Jurkat, Clone E6-1 (cell line): ENCODE measurements at places on chromosomes 5 and 9.
A peak's percentile ranks its signal among the peaks of the same experiment; 100 is the strongest.

DNA sequence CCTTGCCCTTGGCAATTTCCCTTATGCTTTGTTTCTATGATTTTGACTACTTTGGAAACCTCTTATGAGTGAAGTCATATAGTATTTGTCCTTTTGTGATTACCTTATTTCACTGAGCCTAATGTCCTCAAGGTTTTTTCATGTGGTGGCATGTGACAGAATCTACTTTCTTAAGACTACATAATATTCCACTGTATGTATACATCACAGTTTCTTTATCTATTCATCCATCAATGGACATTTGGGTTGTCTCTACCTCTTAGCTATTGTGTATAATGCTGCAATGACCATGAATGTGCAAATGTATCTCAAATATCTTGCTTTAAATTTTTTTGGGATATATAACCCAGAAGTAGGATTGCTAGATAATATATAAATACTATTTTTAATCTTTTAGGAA is 96.4 kb upstream of the ALDH1A1 start:
- no peak for DNase-seq

- DNase-seq: no peak
Observed at GRCh38 chr5:6376974-6377520, 1.3 kb downstream of the MED10 start.

- DNase-seq: no peak
Observed at GRCh38 chr5:102843997-102844396, 88.9 kb downstream of the PAM start.

DNA sequence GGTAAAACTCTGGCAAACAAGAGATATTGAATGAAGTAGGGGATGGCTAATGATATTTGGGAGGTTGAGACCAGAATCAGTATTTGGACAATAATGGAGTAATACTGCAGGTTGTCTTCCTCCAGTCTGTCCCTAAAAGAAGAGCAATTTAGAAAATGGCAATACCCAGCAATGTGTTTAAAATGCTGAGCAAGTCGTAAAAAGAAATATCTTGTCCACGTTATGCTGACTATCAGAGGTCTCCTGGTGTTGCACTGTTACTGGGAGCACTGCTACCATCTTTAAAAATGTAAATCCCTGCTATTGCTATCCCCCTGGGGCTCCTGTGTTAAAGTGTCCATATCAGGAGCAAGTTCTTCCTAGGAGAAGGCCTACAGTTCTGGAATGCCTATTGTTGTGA is 10.4 kb downstream of the CYSTM1 start:
- DNase-seq: no peak

- DNase-seq: no peak
Observed at GRCh38 chr9:6014670-6015270, 654 bp downstream of the RANBP6 start.

DNA sequence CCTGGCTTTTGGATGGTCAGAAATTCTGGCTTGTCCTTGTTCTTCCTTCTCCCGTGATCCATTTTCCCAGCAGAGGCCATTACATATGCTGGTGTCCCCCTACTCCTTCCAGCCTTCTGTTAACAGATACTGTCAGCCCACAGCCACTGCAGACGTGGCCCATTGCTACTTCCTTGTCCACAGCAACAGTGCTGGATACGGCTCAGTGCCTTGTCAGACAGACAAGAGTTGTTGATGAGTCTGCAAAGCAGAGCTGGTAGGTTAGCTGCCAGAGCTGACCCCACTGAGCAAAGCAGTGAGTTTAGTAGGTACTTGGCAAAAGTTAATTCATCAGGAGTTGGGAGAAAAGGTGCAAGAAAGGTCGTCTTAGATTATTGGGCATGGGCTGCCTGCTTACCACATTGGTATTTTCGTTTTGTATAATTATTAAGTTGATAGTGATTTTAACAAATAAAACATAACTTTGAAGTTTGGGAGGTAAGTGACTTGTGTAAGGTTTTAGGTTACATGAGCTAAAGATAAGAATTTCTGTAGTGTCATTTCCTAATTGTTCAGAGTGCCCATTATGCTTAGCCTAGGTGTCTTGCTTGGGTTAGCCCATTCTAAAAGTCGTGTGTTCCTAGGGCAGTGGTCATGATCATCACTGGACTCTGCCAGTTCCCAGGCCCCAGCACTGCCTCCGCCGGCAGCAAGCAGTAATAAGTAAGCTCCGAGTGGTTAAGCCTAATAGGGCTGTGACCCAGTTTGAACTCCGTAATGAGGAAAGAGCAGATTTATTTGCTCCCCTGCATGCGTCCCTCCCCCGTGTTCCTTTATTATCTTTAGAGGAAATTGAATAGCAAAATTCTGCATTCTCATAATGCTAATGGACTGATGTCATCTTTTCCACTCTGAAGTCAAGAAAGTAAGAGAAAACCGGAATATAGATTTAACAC is 292.0 kb downstream of the FANCC start:
- DNase-seq: no peak

GRCh38 chr5:52989025-52989780 is at the start of gene ITGA2:
TSS of gene ITGA2 (plus strand) at chr5:52989352. CDS start at chr5:52989469, 117 bp downstream.
- DNase-seq: no peak

GRCh38 chr9:112384690-112385089 is 4.8 kb downstream of the HSDL2 start:
- no peak for DNase-seq

GRCh38 chr9:27618066-27618465 is 44.8 kb upstream of the C9orf72 start:
- DNase-seq: no peak

GRCh38 chr5:156497804-156498208 is 170.8 kb downstream of the SGCD start:
- DNase-seq: no peak

GRCh38 chr9:107703651-107704050 is 214.1 kb upstream of the KLF4 start:
- DNase-seq: no peak

DNA sequence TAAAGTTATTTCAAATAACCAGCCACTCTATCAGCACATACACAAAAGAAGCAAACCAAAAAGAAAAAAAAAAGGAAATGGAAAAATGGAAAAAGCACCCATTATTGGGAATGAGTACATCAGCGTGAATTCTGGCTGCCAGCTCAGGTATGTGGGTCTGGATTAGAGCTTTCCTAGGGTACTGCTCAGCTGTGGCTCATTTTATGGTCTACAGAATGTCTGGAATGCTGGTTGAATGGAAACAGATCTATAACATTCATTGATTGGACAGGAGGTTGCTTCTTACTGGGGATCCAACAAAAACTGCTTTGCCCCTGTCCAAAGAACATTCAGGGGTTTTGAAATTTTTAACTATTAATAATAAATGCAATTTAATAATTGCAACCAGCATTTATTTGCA is 3.9 kb upstream of the CAST start:
- DNase-seq: no peak

DNA sequence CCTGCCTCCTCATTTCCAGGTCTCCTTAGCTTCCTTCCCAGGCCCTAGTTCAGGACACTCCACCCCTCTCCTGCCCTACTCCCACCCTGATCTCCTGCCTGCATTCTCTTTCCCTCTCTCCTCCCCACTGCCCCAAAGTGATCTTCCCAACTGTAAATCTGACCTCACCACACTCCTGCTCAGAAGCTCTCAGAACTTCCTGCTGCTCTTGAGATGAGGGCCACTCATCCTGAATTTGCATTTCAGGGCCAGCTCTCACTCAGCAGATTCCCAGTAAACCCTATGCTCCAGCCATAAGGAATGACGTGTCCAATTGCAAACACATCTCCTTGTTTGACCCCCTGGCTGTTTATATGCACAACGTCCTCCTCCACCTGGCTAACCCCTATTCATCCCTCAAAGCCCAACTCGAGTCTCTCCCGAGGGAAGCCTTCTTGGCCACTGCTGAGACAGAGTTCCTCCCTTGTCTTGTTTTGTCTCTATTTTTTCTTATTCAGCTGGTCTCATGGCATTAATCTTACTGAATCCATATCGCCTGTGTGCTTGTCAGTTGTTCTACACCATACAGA is 95.0 kb downstream of the NSG2 start:
- no peak for DNase-seq

GRCh38 chr5:135129307-135129706 is 95.3 kb upstream of the PITX1 start:
- peak; percentile 34 for DNase-seq

DNA sequence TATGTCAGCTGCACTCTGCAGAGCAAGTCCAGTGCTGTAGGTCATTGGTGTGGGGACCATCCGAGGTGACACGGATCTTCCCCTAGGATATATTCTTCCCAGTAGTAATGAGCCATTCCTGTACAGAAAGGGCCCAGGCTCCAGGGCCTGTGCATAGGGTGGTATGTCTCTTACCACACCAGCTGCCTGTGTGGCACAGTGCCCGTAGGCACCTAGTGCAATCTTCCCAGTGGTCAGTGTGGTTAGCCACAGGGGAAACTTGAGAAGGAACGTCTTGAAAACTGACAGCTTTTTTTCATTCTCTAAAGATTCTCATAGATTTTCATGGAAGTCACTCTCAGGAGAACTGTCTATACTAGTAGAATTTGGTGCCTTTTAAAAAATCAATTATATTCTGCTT is 39.8 kb downstream of the CYSTM1 start:
- peak; percentile 73 for DNase-seq

DNA sequence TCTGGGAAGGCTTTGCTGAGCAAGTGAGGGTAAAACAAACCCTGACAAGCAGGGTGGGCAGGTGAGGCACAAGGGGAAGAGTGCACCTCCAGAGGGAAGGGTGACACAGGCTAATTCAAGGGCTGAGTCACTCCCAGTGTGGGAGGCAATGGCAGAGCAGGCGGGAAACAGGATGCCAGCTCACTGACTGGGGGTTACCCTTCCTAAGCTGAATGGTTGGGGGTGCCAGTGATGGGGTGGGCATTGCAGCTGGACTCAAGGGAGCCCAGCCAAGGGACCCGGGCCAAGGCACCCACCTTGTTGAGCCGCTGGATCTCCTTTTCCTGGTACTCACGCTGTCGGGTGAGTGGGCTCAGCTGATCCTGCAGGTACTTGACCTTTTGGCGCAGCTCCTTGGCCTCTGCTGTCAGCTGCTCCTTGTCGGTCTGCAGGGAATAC is 18.4 kb downstream of the GPX3 start:
- no peak for DNase-seq

DNA sequence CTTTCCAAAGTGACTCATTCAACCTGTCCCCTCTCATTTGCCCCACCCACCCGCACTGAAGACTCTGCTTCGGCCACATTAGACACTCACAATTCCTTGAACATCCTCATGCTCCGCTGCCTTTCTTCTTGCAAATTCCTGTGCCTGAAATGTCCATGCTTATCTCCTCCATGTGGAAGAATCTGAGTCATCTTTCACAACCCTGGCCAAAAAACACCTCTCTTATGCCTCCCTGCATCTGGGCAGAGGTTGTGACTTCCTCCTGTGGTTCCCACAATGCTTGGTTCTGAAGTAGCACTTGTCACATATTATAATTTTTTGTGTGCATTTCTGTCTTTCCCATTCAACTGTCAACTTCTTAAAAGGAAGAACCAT is 238.6 kb downstream of the ENC1 start:
- no peak for DNase-seq

DNA sequence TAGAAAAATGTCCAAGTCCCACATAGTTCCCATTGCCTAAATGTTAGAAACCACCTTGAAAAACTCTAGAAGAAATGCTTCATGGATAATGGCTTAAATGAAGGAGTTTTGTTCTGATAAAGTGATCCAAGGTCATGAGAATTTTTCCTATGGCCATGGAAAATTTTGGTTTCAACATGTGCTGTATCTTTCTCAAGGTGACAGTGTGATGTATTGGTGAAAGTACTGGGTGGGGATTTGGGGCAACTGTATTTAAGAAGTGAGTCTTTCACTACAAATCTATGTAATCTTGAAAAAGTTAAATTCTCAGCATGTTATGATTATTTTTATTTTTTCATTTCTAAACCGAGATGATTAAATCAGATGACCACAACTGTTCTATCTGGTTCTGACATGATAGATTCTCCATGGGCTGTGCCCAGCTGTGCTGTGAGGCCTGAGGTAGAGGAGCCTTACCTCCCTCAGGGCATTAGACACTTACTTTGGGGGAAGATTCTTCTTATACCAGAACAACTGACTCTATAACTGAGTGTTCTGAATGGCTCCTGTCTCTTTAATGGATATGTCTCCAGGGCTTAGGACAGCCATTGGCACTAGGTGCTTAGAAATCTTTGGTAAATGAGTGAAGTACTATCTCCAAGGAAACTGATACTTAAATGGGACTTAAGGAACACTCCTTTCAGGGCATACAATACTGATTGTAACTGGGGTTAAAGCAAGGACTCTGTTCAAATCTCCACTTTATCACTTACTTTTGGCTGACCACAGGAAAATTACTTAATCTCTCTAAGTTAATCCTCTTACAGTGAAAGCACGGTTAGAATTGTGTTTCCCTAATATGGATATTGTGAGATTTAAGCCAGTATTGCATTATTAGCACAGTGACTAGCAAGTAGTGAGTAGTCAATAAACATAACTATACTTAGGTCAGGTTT is 397.4 kb upstream of the MEF2C start:
- DNase-seq: no peak

DNA sequence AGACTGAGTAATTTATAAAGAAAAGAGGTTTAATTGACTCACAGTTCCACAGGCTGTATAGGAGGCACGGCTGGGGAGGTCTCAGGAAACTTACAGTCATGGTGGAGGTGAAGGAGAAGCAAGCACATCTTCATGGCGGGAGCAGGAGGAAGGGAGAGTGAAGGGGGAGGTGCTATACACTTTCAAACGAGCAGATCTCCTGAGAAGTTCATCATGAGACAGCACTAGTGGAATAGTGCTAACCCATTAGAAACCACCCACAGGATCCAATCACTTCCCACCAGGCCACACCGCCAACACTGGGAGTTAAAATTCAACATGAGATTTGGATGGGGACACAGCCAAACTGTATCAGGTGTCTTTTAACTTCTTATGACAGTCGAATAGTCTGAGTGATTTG is 1459.3 kb upstream of the ACO1 start:
- DNase-seq: no peak

- no peak for DNase-seq
Observed at GRCh38 chr5:306011-306805, 15.3 kb upstream of the AHRR start.

- peak; percentile 50 for DNase-seq
Observed at GRCh38 chr9:17134396-17135294, at the start of gene CNTLN. TSS of gene CNTLN (plus strand) at chr9:17135040. CDS start at chr9:17135066, 26 bp downstream.

- no peak for DNase-seq
Observed at GRCh38 chr5:62606878-62607277, 28.3 kb downstream of the LRRC70 start.

DNA sequence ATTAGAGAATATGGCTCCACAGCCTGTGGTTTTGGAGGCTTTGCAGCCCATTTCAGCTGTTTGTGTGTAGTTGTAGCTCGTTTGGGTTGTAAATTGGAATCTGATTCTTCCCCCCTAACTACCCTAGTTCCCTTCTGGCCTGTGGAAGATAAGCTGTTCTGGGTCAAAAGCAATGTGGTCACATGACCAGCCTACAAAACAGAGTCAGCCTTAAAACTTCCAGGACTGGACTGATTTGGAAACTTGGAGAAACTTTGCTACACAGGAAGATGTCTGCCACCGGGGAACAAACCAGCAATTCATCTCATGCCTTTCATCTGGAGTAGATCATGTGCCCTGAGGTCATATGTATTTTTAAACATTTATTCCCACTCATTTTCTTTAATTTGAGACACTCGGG is 83.8 kb downstream of the DAPK1 start:
- no peak for DNase-seq

GRCh38 chr9:124302921-124303320 is 45.2 kb downstream of the NEK6 start:
- no peak for DNase-seq

GRCh38 chr9:82191082-82191770 is 202.7 kb downstream of the SPATA31D1 start:
- no peak for DNase-seq
